ENCODE measurements at places on chromosomes 5 and 9. TPM values are rescaled to one million over a fixed set of nuclear protein-coding genes. Genes with fewer than 3 reads are reported as not detected.
A peak's percentile ranks its signal among the peaks of the same experiment; 100 is the strongest.

GRCh38 chr9:138077898-138078540, 200.4 kb downstream of the CACNA1B start:
- DNase-seq, result no peak

Gene FAM151B
- total RNA-seq, result 3.2 TPM

- DNase-seq, result no peak
Measured at GRCh38 chr9:12774861-12775678, at the start of gene LURAP1L. LURAP1L (plus strand) TSS chr9:12775020; CDS start chr9:12775716, 696 bp downstream.

- DNase-seq, result peak; percentile 27
Measured at GRCh38 chr9:122190597-122191381, 31.1 kb downstream of the MORN5 start.

- DNase-seq, result no peak
Measured at GRCh38 chr9:83291196-83291595, 228.3 kb upstream of the RASEF start.

Gene PCDHA9
- not detected for total RNA-seq

GRCh38 chr9:68955330-68955729, 58.6 kb downstream of the PRKACG start:
- no peak for DNase-seq

DNA sequence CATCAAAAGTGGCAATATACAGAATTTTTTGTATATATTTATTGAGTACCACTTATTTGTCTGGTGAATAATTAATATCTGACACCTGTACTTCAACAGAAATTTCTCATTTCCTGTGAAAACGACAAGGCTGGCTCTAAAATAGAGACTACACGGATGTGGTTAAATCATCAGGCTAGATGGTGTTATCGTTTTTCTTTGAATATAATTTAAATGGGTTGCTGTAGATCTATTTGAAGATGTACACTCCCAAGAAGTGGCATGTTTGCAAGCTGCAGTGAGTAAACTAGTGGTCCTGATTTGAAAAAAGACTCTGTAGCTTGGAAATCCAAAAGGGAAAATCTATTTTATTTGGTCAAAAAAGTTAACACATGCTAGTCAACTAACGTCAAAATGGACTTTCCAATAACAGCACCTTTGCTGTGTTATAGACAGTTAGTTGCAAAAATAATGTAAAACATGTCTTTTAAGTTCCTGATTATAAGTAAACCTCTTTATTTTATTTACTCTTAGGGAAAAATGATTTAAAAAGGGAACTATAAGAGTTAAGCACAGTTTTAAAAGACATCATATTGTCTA, 13.8 kb downstream of the ST8SIA4 start:
- DNase-seq, result no peak

Gene ZFAND5
- total RNA-seq, result 147 TPM

Gene ENTR1
- total RNA-seq, result 33.2 TPM
